ENCODE measurements at places on chromosomes 6 and 20. TPM values are rescaled to one million over a fixed set of nuclear protein-coding genes. Genes with fewer than 3 reads are reported as not detected.

- DNase-seq: no peak
Measured at GRCh38 chr6:55009131-55009530, 162.6 kb downstream of the FAM83B start.

GRCh38 chr6:105424175-105424783 lies 21.4 kb upstream of the PREP start:
- DNase-seq: peak; percentile 49

GRCh38 chr6:42790549-42791181 lies 8.8 kb downstream of the BICRAL start:
- DNase-seq: no peak

DNA sequence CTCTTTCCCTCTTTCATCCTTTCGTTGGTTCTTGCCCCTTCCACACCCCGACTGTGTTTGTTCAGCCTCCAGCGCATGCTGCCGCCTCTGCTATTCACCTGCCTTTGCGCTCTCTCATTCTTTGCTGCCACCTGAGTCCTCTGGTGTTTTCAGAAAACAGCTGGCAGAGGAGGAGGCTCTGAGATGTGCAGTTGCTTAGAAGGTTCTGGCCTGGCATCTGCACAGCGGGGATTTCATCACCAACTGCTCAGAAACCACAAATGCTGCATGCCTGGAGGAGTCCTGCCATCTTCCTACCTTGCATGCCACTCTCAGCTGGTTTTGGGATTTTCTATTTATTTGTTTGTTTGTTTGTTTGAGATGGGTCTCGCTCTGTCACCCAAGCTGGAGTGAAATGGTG lies 39.2 kb upstream of the CLDN20 start:
- DNase-seq: no peak

DNA sequence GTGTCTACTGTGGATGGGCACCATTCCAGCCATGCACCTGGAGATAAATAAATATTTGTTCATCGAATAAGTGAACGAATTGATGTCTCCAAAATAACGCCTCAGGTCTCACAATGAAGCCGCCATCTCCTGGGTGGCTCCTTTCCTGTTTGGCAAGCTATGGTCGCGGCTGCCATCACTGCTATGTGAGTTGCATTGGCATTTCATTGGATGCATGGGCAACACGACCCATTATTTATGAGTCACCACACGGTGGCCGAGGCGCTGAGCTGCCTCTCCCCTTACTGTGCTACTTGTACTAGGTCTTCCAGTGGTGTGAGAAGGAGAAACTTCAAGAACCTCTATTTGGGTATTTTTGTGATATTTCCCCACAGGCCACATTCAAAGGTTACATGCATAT lies 21.3 kb upstream of the PDE10A start:
- no peak for DNase-seq

DNA sequence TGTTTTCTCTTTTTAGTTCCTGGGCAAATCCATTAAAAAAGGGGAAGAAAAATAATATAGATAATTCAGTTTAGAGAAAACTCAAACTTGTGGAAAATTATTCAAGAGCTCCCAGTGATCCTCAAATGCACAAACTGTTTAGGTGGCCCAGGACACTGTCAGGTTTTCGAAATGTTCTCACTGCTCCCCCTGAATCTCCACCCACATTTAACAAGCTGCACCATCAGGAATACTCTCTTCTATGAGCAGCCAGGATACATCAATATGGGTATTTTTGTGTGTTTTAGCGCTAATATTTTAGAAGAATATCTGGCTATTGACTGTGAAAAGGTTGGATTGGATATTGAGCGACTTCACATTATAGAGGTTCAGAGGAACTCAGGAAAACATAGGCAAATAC lies 43.9 kb downstream of the OR2B2 start:
- no peak for DNase-seq

GRCh38 chr20:43037605-43038309 lies 151.9 kb downstream of the PTPRT start:
- DNase-seq: no peak

GRCh38 chr6:35092362-35093117 lies 48.6 kb downstream of the TCP11 start:
- DNase-seq: peak; percentile 91

DNA sequence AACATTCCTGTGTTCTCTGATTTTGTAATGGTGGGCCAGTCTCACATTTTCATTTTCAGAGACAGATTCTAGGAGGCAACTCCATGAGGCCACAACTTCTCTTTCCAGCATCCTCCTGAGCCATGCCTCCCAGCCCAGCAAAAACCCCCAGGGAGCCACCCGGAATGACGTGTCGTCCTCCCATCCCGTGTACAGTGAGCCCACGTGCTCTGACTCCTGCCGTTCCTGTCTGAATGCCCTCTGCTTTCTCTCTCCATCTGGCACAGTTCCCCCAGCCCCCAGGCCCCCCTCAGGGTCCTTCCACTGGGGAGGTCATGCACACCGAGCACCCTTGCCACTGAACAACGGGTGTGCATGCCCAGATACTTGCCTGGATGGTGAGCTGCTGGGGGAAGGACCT lies 38.0 kb downstream of the C20orf203 start:
- DNase-seq: peak; percentile 77

GRCh38 chr6:83378621-83379388 lies 52.0 kb downstream of the ME1 start:
- peak; percentile 11 for DNase-seq

GRCh38 chr20:38065764-38066375 lies 32.3 kb downstream of the RPRD1B start:
- DNase-seq: no peak

- peak; percentile 27 for DNase-seq
Measured at GRCh38 chr6:32815115-32815514, 1.7 kb downstream of the HLA-DOB start.

The BTNL2 gene
- not detected for total RNA-seq

The KIF6 gene
- total RNA-seq: 0.11 TPM

The AIF1 gene
- total RNA-seq: not detected

The MAK gene
- total RNA-seq: not detected

The ZNF334 gene
- 0.54 TPM for total RNA-seq
